ENCODE measurements at places on chromosomes 6 and 20. TPM values are rescaled to one million over a fixed set of nuclear protein-coding genes. Genes with fewer than 3 reads are reported as not detected.

The PAK5 gene
- total RNA-seq, result not detected

The TSHZ2 gene
- total RNA-seq, result 6.8 TPM

The LPIN3 gene
- total RNA-seq, result 14.3 TPM

The TRIM10 gene
- not detected for total RNA-seq

The EGFL8 gene
- total RNA-seq, result 0.73 TPM

The SLC35D3 gene
- total RNA-seq, result not detected

The ADGB gene
- not detected for total RNA-seq

The FAM83B gene
- not detected for total RNA-seq

The FERMT1 gene
- total RNA-seq, result 17.3 TPM
